ENCODE measurements at places on chromosomes 13 and 19.

GRCh38 chr19:5665781-5666513 is 14.4 kb downstream of the MICOS13 start:
- DNase-seq: no peak

DNA sequence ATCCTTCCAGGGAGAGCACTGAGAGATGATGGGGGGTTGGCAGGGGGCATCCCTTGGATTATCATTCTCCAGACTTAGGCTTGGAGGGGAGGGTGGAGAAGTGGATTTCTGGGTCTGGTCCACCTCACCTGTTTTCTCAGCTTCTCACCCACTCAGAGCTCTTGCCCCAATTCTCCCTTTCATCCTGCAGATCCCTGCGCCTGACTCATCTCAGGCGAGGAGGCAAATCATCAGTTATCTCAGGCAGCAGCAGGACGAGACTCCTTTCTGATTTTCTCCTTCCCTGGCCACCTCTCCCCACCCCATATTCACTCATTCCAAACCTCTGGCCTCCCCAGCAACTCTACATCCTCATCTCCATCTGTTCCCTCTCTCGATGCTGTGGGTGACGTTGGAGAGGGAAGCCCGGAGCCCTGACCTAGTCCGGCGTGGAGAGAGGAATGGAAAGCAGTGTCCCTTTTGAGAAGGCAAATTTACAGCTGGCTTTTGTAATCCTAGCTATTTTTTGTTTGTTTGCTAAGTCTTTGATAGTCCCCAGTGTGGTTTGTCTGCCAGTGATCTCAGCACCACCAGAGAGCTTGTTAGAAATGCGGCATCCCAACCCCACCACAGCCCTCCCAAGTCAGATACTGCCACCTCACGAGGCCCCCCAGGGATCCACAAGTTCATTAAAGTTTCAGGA is 24.0 kb upstream of the TPT1 start:
- DNase-seq: no peak

DNA sequence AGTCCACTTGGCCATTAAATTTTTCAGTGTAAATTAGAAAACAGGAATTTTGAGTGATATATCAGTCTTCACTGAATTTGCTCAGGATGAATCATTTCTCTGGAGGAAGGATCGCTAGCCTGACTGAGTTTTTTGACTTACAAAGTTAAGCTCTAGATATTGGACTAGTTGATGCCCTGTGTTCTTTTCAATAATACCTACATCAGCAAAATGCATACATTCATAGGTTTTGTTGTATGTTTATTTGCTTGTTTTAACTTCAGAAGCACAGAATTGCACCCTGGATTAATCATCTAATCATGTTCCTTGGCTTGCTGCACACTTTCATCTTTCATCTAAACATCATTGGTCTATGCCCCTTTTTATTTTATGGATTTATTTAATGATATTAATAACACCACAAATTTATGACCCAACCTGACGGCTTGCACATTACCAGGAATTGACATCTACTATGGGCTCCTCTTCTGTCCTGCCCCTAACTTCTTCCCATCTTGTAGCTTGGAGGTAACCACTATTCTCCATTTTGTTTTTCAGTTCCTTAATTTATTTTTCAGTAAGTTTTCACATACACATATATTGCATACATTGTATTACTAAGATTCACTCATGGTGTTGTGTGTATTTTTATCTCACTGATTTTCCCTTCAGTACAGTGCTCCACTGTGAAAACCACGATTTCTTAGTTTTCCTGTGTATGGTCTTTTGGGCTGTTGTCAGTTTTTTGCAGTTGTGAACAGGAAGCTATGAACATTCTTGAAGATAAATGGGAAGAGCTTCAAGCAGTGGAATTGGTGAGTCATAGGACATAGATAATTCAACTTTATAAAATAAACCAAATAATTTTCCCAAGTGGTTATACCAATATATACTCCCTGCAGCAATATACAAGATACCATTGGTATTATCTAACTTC is 23.3 kb downstream of the COMMD6 start:
- DNase-seq: no peak

DNA sequence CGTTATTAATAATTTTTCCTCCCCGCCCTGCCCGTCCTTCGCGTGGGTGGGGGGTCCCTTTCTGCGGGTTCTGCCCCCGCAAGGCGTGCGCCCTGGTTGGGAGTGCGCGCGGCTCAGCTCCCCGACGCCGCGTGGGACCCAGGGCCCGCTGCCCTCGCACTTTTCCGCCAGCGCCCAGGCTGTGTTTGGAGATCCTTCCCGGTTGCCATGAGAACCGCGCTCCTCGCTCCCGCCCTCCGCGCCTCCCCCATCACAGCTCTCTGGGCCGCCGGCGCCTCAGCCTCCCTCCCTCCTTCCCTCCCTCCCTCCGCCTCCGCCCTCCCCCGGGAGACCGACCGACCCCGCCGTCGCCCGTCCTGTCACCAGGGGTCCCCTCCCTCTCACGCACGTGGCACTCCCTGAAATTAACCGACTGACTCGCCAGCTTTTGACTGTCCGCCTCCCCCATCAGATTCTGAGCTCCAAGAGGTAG is 2.4 kb upstream of the SSBP4 start:
- peak; percentile 58 for DNase-seq

- DNase-seq: no peak
These were observed 50.0 kb downstream of the STARD13 start for GRCh38 chr13:33235564-33235963.

DNA sequence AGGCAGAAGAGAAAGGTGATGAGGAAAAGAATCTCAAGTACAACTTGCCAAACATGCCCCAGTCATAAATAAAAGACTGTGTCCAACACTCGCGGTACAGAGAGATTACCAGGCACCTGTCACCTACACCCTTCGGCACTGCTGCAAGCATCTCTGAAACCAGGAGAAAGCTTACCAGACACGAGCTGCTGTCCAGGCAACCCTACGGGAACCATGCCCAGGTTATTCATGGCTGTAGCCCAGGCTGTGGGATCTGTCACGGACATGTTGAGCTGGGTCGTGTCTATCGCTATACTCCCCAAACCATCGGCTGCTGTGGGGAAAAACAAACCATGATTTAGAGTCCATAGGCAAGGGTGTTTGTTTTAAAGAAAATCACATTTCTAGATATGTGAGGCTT is 375.0 kb downstream of the ENOX1 start:
- DNase-seq: no peak

DNA sequence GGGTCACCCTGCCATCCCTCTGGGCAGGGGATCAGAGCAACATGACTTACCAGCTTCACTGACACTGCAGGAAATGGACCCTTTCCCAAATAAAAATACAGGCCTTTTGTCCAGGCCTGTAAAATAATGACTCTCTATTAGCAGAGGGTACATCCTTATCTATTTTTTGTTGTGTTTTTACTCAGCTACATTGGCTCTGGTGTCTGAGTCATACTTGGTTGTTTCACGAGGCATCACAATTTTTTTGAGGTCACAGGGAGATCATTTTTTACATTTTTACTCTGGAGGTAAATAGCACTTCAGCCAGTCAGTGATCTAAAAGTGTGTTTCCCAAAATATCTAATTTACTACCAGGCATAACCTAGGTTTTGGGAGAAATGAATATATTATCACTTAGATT is 6.9 kb upstream of the HTR2A start:
- no peak for DNase-seq

DNA sequence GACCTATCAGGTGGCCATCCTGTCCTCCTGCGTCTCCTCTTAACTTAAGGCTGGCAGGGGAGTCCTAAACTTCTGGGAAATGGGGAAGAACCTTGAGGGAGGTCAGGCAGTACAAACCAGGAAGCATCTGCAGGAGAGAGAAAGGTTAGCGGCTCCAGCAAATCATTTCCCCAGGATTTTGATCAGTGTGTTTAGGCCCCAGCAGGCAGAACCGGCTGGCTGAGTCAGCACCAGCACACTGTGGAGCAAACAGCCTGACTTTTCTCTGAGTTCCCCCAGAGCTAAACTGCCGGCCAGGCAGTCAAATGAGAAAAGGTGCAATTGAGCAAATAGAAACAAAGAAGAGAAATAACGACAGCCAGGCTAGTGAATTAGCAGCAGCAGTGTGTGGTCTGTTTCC is 46.7 kb upstream of the MEDAG start:
- no peak for DNase-seq

DNA sequence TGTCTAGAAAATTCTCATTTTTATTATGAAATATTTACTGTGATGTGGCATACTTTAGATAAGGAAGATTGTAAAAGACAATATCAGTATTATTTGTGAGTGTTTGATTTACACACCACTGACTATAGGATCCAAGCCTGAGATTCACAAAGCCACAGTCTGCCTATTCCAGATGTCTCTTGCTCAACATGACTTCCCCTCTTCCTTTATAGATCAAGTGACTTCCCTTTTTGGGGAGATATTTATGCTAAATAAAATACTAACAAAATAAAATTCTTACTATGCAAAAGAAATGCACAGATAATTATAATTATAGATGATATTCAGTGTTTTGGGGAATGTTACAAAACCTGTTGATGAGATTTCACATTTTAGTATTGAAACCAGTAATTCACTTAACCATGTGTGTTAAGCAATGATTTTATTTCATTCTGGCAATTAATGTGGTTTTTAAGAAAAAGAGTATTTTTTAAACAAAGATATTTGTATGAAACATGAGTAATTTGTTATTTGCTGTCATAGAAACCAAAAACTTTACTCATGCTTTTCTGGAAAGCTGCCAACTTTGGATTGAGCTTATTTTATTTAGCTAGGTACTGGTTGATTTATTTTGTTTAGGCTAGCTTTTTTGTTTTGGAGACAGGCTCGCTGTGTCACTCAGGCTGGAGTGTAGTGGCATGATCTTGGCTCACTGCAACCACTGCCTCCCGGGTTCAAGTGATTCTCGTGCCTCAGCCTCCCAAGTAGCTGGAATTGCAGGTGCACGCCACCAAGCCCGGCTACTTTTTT is 13.7 kb upstream of the GPR183 start:
- no peak for DNase-seq

- no peak for DNase-seq
These were observed 1.3 kb upstream of the RSPH6A start for GRCh38 chr19:45816236-45817009.

- no peak for DNase-seq
These were observed 51.9 kb downstream of the ESD start for GRCh38 chr13:46745062-46745461.

GRCh38 chr13:46552889-46553520 is at the start of gene LRCH1:
TSS of gene LRCH1 (plus strand) at chr13:46553170. CDS start at chr13:46553397, 227 bp downstream.
- DNase-seq: peak; percentile 79

- no peak for DNase-seq
These were observed 10.1 kb downstream of the KCNN1 start for GRCh38 chr19:17977021-17977420.

GRCh38 chr19:16594131-16594586 is 21.9 kb upstream of the SLC35E1 start:
- no peak for DNase-seq

GRCh38 chr19:55579766-55580621 is 654 bp downstream of the ZNF579 start:
- no peak for DNase-seq

- no peak for DNase-seq
These were observed 1.6 kb downstream of the RPL18 start for GRCh38 chr19:48617146-48617937.

DNA sequence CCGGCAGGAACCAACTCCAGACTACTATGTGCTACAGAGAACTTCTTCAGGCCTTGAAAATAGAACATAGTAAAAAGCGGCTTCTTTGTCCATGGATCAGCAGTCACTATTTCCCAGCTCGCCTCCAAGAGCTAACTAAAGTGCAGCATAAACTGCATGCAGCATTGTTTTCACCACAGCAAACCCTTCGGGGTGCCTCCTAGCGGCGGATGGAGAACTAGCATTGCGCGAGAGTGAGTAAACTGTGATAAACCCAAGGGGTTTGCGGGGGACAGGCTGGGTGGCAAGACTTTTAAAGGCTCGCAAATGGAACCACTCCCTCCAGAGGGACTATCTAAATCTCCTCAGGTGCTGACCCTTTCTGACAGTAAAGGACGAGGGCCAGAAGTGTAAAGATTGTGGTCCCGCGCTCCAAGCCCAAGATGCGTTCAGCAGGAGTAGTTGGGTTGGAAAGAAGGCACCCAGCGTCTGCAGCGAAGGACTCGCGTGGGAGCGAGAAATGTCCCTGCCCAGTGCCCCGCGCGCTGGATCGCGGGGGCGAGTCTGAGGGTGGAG is 21.5 kb upstream of the SGCG start:
- no peak for DNase-seq

GRCh38 chr13:73288596-73288995 is 229.8 kb downstream of the KLF5 start:
- DNase-seq: no peak

DNA sequence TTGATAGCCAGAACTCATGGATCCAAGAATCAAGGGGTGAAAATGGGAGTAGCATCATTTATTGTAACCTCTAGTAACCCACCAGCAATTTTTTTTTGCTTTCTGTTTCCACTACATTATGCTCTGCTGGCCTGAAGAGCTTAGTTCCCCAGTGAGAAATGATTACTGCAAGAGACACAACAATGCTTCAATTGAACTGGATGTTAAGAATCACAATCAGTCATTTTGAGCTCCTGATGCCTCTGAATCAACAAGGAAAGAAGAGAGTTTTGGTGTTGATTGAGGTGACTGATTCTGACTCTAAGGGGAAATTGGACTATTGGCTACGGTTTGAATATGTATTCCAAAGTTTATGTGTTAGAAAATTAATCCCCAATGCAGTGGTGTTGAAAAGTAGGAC is 1084.4 kb downstream of the SLITRK1 start:
- no peak for DNase-seq

- DNase-seq: no peak
These were observed 12.1 kb downstream of the MBNL2 start for GRCh38 chr13:97234236-97234635.

DNA sequence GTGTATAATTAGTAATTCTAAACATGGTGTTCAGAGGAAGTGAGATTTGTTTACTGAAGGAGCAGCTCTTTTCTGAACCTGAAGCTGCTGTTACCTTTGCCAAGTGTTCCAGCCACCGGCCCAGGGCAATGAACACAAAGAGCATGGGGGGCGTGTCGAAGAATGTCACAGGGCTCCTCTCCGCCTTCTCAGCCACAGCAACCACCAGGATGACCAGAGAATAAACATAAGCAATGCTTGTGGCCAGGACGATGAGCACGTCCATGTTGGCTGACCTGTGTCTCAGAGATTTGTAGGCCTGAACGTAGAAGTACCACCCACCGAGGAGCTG is 53.1 kb downstream of the ATP7B start:
- DNase-seq: no peak

GRCh38 chr13:32001154-32001768 is 30.3 kb upstream of the FRY start:
- no peak for DNase-seq

DNA sequence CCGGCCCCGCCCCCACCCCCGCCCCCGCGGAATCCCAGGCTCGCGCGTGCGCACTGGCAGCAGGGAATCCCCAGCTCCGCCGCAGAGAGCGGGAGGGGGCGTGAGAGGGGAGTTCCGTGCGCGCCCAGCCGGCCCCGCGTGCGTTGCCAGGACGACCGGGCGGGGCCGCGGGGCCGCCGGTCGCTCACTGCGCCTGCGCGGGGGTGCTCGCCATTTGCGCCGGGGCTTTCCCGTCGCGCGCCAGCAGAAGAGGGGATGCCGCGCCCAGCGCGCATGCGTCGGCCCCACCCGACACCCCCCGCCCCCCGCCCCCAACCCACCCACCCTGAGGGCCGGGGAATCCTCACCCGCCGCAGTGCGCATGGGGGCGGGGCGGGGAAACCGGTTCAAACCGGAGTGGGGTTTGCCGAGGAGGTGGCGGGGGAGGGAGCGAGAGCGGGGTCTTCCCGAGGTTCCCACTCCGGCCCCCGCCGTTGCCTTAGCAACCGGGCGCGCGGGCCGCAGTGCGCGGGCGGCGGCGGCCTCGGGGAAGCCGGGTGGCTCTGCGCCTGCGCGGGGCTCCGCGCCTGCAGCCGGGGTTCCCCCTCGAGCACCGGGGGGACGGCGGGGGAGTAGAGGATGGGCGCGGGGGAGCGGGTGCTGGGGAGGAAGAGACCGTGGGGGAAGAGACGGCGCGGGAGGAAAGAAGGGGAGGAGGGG is 15.1 kb downstream of the CCDC124 start:
- DNase-seq: peak; percentile 91

Measured in stimulated activated CD8-positive, alpha-beta memory T cell treated with anti-CD3 and anti-CD28 coated beads, Interleukin-15, amount 100 ng/mL, for 4 hours (primary cell).